ENCODE measurements at places on chromosomes 13 and 19.

DNA sequence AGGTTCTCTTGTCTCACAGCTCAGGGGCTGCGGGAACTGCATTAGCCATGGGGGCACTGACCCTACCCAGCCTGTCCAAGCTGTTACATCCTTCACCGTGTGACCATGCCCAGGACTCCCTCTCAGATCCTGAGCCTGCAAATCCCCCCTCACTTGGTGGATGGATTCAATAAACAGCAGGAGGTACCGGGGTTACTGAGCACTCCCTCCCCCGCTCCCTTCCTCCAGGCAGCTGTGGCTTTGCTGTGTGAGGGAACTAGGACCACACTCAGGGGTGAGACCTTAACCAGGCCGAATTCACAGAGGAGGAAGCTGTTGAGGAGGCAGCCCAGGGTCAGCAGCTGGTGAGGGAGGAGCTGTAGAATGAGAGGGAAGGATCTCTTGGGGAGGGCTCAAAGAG lies 27.0 kb upstream of the CEACAM1 start:
- no peak for DNase-seq

DNA sequence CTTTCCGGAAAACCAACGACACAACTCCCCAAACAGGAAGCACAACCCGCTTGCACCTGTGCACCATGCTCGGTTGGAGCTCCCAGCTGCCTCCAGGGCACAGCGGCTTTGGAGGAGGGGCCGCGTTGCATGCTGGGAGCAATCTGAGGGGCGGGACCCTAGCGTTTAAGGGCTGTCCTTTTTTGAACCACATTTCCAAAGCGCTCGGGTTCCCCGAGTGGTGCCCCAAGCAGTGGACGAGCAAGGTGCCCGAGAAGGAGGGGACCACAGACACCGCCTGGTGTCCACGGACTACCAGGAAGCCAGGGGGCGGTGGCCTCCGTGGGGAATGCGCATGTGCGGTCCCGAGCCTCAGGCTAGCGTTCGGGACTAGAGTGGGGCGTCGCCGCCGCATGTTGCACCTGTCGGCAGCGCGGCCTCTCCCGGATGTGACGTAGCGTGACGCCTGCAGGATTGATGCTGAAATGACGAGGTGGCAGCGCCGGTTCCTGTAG lies 11.9 kb upstream of the ZNF57 start:
- DNase-seq, result peak; percentile 98

DNA sequence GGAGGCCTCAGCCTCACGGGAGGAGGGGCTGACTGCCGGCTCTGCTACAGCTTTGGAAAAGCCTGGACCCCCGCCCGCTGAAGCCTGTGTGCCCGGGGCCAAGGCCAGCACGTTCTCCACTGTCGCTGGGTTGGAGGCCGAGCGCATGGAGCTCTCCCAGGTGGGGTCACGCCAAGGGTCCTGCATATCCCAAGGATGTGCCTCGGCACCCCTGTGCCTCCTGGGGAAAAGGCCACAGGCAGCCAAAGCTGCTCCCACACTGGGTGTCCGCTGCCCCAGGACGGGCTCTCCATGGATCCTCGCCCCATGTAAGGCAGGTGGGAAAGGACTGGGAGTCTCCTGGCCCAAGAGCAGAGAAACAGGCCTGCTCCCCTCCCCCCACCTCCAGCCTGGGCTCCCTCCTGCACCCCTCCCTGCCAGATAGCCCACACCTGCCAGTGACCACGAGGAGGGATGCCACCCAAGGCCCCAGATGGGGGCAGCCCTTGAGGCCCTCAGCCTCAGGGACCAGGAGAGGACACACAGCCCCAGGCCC lies 64.0 kb downstream of the MLLT1 start:
- no peak for DNase-seq

DNA sequence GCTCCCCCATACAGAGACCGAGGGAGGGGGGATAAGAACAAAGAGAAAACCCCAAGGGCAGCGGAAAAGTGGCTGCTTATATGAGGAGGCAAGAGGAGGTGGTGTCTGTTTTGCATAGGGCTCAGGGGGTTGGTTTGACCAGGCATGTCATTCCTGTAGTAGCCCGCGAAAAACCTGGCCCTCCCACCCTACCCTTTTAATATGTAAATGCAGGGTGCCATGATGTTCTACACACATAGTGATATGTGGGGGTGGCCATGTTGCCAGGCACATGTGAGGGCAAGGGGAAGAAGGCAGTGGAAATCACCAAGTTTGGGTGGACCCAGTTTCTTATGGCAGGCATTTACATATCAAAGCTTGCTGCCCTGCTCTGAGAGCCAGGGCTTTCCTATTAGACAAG lies 203.5 kb upstream of the UBL3 start:
- DNase-seq, result no peak
